ENCODE measurements at places on chromosomes 11 and 22.

GRCh38 chr11:119776031-119776636 is 47.1 kb upstream of the NECTIN1 start:
- no peak for DNase-seq

DNA sequence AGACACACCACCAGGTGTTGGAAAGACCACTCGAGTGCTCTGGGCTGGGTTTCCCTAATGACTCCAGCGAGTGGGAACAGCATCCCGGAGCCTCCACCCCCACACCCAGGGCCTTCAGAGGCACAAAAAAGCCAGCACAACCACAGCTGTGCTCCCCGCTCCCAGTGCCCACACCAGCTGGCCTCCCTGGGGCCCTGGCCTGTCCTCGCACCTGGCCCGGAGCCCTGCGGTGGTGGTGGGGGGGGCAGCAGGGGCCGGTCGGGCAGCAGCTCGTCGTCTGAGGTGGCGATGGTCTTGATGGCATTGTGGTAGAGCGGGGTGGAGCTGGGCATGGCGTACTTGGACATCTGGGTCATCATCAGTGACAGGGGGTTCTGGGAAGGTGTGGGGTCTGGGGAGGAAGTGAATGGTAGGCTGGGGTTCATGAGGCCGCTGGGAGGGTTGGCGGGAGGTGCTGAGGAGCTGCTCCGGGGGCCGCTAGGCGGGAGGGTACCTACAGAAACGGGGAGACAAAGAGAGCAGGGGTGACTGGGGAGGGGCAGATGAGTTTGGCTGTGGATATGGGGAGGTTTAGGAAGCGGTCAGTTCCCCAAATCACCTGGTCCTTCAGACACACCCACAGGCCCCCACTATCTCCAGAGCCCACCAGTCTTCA is 16.1 kb downstream of the CXCR5 start:
- DNase-seq: no peak

DNA sequence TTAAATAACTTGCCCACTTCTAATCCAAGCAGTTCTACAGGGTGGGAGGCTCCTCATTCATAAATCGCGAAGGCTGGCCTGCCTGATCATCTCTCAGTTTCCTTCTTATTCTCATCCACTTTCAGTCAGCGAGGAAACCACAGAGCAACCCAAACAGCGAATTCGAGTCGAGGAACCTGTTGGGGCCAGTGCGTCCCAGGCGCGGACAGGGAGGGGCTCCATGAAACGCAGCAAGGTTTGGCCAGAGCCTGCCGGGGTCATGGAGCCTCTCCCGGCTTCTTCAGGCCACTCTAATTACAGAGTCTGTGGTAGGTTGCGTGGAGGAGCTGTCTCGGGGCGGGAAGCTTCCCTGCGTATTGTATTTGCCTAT is 741 bp upstream of the NAV2 start:
- no peak for DNase-seq

- no peak for DNase-seq
Measured at GRCh38 chr22:50268655-50269113, 1.5 kb downstream of the MAPK11 start.

GRCh38 chr22:29625090-29625825 is 21.8 kb downstream of the NF2 start:
- peak; percentile 87 for DNase-seq

DNA sequence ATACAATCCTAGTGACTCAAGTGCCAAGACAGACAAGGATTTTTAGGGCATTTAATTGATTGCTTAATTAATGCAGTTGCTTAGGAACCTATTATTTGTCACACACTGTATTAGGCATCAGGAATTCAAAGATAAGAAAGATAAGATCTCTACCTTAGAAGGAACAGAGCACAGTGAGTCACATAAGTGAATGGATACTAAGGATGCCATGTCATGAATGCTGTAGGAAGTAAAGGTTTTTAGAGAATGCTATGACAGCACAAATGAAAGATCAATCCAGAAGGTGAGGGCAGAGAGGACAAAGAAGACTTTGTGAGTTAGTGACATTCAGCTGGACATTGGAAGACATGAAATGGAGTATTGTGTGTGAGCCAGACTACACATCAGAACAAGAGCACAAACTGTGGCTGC is 147.9 kb upstream of the DDI1 start:
- no peak for DNase-seq

- peak; percentile 71 for DNase-seq
Measured at GRCh38 chr11:128208329-128209137, 378.8 kb downstream of the ETS1 start.

- DNase-seq: no peak
Measured at GRCh38 chr11:31932879-31933278, 121.8 kb upstream of the PAX6 start.

DNA sequence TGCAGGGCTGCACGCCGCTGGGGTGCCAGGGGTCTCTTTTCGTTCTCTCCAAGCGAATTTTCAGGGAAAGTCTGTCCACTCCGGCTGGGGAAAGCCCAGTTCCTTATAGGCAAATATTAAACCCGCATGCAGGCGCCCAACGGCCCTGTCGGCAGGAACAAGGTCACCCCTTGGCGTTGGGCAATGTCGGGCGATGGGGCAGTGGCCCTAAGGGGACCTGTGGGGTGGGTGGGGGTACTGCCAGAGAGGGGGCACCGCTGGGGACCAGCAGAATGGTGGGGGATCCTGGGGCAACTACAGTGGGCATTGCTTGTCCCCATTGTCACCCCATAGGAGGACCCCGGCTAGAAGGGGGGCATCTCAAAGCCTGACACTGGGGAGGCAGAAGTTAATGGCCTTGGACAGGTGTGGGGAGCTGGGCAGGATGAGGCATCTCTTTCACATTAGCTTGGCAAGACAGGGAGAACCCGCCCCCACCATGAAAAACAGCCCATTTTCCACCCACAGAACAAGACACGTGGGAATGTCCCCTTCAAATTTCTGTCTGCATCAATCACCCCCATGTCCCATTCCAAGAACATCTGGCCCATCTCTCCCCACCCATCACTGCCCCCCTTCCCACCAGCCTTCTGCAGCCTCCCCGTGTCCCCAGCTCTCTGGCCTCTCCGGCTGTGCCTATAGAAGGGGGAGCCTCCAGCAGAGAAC is 5.5 kb upstream of the IGF2 start:
- DNase-seq: no peak

DNA sequence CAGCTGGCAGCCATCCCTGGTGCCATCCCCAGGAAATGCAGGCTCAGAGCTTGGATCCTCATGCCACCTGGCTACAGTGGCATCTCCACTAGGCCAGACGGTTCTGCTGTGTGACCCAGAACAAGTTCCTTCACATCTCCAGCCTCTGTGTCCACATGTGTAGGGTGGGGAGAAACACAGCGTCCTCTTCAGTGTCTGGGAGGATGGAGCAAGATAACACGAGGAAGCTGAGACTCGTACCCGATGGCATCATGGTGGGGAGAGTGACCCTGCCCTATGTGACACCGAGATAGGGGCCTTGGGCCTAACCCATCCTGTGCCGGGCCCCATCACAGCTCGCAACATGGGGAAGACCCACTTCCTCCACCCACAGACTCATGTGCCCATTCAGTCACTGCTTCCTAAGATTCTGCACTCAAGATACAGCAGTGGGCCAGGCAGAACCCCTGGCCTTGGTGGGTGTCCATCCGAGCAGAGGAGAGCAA is 78.5 kb downstream of the MORC2 start:
- no peak for DNase-seq

- no peak for DNase-seq
Measured at GRCh38 chr22:44472598-44472997, 25.4 kb downstream of the RTL6 start.
